ENCODE measurements at places on chromosomes 4 and X.

- DNase-seq, result no peak
Observed at GRCh38 chr4:171621646-171622045, 191.6 kb upstream of the GALNTL6 start.

GRCh38 chrX:51487960-51488267, 8.5 kb downstream of the NUDT11 start:
- no peak for DNase-seq

DNA sequence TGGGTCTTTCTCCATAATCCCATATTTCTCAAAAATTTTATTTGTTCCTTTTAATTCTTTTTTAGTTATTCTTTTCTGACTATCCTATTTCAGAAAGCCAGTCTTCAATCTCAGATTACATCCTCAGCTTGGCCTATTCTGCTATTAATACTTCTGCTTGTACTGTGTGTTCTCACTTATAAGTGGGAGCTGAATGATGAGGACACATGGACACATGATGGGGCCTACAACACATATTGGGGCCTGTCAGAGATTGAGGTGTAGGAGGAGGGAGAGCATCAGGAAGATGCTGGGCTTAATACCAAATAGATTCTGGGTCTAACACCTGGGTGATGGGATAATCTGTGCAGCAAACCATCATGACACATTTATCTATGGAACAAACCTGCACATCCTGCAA, 82.3 kb downstream of the MAGEE1 start:
- no peak for DNase-seq

GRCh38 chr4:2795893-2796848, 3.3 kb downstream of the SH3BP2 start:
- no peak for DNase-seq
